ENCODE measurements at places on chromosomes 5 and 9. TPM values are rescaled to one million over a fixed set of nuclear protein-coding genes. Genes with fewer than 3 reads are reported as not detected.

- no peak for DNase-seq
Observed at GRCh38 chr5:42808888-42809611, 2.6 kb downstream of the SELENOP start.

DNA sequence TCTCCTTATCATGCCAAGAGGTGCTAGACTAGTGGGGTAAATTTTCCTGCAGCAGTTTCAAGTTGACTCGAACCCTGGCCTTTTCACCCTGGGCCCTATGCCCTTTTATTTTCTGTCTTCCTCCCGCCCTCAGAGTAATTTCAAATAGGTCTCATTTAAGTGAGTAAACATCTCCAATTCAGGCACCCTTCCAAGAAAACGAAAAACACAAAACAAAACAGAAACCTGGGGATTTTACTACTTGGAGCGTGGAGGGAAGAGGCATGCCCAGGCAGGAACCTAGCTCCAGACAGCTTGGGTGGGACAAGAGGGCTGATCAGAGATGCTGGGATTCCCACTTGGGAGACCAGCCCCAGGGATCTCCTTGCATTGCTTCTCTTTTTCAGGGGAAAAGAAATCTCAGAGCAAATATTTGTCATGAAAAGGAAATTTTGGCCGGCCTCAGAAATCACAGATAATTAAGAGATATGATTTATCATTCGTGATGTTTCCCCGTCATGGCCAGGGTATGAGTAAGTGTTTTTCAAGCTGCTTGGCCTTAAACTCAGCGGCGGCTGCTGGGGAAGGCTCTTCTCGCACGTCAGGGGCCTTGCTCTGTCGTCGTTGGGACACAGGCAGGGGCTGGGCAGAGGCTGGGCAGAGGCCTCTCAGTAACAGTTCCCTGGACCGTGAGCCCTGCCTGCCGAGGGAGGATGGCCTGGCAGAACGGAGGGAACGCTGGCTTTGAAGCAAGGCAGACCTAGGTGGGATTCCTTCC lies 248.6 kb upstream of the KLF4 start:
- peak; percentile 90 for DNase-seq

GRCh38 chr5:9500193-9500592 lies 45.7 kb downstream of the SEMA5A start:
- DNase-seq, result peak; percentile 41

GRCh38 chr9:135373151-135373685 lies 106.4 kb upstream of the PPP1R26 start:
- DNase-seq, result no peak

DNA sequence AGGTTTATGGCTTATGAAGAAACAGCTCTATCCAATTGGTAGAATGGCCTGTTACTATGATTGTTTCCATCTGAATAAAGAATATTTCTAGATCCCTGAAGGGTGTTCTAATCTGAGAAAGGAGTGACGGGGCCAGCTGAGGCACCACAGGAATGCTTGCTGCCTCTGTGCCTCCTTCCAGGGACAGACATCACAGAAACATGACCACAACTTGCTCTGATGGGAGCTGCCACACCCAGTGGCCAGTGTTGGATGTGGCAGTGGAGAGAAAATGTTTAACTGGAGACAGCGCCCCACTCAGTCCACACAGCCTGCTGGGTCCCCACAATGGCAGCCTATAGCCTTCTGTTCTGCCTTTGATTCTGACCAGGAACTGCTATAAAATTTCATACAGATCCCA lies 38.6 kb upstream of the TESK1 start:
- peak; percentile 63 for DNase-seq

DNA sequence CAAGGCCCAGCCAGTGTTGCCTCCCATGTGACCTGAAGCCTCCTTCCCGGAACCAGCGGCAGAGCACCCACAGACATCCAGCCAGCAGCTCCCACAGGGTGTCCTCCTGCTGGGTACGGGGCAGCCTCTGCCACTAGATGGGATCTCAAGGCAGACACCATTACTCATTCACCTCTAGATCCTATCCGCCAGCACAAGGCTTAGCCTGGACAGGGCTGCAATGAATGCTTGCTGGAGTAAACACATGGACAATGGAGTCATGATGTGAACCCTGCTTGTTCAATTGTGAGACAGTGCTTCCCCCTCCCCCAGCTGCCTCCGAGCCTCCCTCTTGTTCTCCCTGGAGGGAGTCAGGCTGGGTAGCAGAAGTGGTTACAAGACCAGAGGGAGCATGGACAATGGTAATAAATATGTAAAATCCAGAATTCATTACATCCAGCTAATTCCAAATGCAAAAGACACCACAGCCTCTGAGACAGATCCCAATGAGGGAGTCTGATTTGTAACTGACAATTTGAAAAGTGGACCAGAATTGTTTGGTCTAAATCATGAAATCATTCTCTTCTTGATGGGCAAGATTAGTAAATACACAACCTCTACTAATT lies 132.0 kb downstream of the CRB2 start:
- no peak for DNase-seq

EIF4EBP3 gene
- 5.0 TPM for polyA plus RNA-seq

DNA sequence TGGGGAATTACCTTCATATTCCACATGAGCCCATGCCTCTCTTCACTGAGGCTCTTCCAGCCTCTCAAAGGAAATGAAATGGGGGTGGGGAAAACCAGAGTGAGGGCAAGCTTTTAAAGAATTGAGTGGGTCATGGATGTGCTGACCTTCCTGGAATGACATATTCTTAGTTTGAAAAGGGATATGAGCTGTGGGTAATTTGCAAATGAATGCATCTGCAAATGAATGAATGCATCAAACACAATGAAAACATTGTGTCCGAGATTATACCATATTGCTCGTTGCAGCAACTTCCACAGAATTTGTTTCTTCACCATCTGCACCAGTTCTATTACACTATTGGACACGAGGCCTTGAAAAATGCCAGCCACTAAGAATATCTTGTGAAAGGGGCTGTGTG lies 198.6 kb upstream of the CDH6 start:
- DNase-seq, result peak; percentile 5

MZB1 gene
- 0.22 TPM for polyA plus RNA-seq

GRCh38 chr5:171897231-171897630 lies 109.2 kb downstream of the FBXW11 start:
- DNase-seq, result no peak

- no peak for DNase-seq
Observed at GRCh38 chr5:91611746-91612145, 228.6 kb upstream of the ARRDC3 start.

Data from muscle of leg (tissue), 16 donors.